ENCODE measurements at places on chromosomes 4 and X.

DNA sequence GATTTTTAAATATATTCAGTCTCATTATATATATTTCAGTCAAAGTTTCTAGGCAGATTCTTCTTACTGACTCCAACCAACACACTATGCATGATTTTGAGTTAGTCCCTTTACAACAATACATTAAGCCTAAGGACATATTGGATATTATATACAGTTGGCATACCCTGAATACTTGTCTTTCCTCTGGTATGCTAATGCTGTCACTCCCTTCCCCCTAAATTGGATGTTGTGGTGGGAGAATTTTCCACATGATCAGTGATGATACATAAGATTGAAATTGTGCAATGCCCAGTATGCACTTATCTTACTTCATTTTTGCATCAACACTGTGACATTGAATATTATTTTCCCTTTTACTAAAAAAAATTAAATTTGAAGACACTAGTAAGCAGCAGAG lies 935.2 kb downstream of the PCDH7 start:
- H3K27me3 ChIP-seq = no peaks in the 10 kb centered on the region
- no peak overlapping the region for H3K27ac ChIP-seq
- DNase-seq = no peak
- no peaks in the 10 kb centered on the region for H3K36me3 ChIP-seq

GRCh38 chrX:110409925-110410324 lies 51.3 kb downstream of the RTL9 start:
- H3K27ac ChIP-seq = peak overlapping the region; percentile 86
- H3K27me3 ChIP-seq = no peaks in the 10 kb centered on the region
- peaks cover 32% of the 10 kb centered on the region for H3K4me1 ChIP-seq
- no peak for DNase-seq
- H3K36me3 ChIP-seq = no peaks in the 10 kb centered on the region

DNA sequence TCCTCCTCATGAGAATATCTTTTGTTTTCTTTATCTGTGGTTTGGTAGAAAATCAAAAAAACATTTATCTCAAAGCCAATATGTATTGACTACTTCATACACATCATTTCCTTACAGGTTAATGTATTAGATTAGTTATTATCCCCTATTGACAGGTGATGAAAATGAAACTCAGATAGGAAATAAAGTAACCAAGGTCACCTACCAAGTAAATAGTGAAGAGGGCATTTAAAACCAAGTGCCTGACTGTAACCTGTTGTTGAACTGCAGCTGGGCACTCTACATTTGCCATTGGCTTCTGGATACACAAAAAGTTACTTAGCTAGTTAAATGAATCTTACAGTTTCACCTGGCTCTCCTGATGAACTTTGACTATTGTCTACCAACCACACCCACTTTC lies 41.4 kb upstream of the CTSO start:
- no peak overlapping the region for H3K27ac ChIP-seq
- no peaks in the 10 kb centered on the region for H3K27me3 ChIP-seq
- no peaks in the 10 kb centered on the region for H3K4me1 ChIP-seq
- H3K36me3 ChIP-seq = no peaks in the 10 kb centered on the region
- H3K4me3 ChIP-seq = no peak overlapping the region
- DNase-seq = no peak

GRCh38 chrX:9352243-9352642 lies 112.6 kb upstream of the TBL1X start:
- peaks cover 18% of the 10 kb centered on the region for H3K4me1 ChIP-seq
- peak; percentile 10 for DNase-seq
- H3K4me3 ChIP-seq = peak overlapping the region; percentile 24
- no peaks in the 10 kb centered on the region for H3K27me3 ChIP-seq
- no peaks in the 10 kb centered on the region for H3K36me3 ChIP-seq

DNA sequence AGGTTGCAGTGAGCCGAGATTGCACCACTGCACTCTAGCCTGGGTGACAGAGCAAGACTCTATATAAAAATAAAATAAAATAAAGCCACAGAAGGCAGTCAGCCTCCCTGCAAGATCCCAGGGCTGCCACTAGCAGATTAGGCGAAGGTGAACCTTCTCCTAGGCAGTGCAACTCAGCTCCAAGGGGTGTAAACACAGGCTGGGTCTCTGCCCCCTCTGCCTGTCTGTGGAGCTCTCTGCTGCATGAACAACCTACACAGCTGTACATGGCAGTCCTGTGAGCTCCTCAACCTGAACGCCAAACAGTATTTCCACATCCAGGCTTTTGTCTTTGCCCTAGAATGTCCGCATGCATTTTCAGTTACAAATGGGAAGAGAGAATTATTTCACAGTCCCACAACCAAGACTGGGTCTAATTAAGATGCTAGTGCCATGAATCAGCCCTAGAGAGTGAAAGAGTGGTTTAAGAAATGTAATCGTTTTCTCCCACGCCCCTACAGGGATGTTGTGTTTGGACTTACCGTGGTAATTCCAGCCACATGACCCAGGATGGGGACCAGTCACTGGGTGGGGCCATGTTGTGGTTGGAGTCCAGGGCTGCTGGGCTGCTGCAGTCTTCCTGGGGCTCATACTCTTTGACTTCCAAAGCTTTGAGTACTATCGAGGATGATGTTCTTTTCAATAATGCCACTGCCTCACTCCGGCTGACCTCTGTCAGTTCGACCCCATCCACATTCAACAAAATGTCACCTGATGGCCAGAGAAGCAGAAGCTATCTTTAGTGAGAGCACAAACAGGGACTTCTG lies 99.0 kb downstream of the FIP1L1 start:
- DNase-seq = no peak
- H3K36me3 ChIP-seq = no peaks in the 10 kb centered on the region
- no peak overlapping the region for H3K27ac ChIP-seq
- no peaks in the 10 kb centered on the region for H3K4me1 ChIP-seq
- H3K4me3 ChIP-seq = no peak overlapping the region

- H3K36me3 ChIP-seq = no peaks in the 10 kb centered on the region
- no peaks in the 10 kb centered on the region for H3K27me3 ChIP-seq
- H3K27ac ChIP-seq = no peak overlapping the region
- H3K4me1 ChIP-seq = no peaks in the 10 kb centered on the region
- DNase-seq = peak; percentile 4
Observed at GRCh38 chrX:37302569-37302968, 46.6 kb upstream of the PRRG1 start.

All from K562 (cell line).